ENCODE measurements at places on chromosomes 11 and 22.

- DNase-seq, result no peak
- no peaks in the 10 kb centered on the region for H3K4me1 ChIP-seq
- H3K27ac ChIP-seq, result no peak overlapping the region
Measured at GRCh38 chr22:39684702-39685281, 114.2 kb downstream of the CACNA1I start.

GRCh38 chr11:57432714-57433163, 5.8 kb upstream of the SLC43A3 start:
- no peak for DNase-seq
- no peaks in the 10 kb centered on the region for H3K27me3 ChIP-seq
- peak overlapping the region; percentile 23 for H3K27ac ChIP-seq
- peaks cover 80% of the 10 kb centered on the region for H3K4me1 ChIP-seq

GRCh38 chr11:75189911-75190310, 39.0 kb downstream of the SLCO2B1 start:
- H3K27me3 ChIP-seq, result no peaks in the 10 kb centered on the region
- H3K4me3 ChIP-seq, result no peak overlapping the region
- no peaks in the 10 kb centered on the region for H3K36me3 ChIP-seq
- no peak for DNase-seq
- H3K4me1 ChIP-seq, result peaks cover 14% of the 10 kb centered on the region
- H3K27ac ChIP-seq, result no peak overlapping the region

DNA sequence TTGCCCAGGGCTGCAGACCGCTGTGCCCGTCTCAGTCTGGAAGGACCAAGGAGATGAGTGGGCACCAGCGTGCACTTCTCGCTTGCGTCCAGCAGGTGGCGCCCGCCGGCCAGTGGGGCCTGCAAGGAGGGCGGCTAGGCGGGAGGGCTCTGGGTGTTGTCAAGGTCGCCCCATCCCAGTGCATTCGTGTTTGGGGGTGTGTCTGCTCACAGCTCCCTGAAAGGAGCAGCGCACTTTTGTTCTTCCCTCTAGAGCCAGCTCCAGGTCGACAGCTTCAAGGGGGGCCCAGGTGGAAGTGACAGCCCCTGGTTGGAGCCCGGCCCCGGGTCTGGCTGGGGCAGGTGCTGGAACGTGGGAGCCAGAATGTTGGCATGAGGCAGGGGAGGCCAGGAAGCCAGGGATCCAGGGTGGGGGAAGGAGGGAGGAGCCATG, 23.4 kb upstream of the MPPED1 start:
- peak; percentile 4 for DNase-seq
- H3K4me3 ChIP-seq, result no peak overlapping the region
- H3K27me3 ChIP-seq, result no peaks in the 10 kb centered on the region

- no peak overlapping the region for H3K27ac ChIP-seq
- H3K36me3 ChIP-seq, result no peaks in the 10 kb centered on the region
- no peak for DNase-seq
- H3K4me3 ChIP-seq, result no peak overlapping the region
- no peaks in the 10 kb centered on the region for H3K27me3 ChIP-seq
Measured at GRCh38 chr11:15705891-15706290, 591.2 kb downstream of the INSC start.

DNA sequence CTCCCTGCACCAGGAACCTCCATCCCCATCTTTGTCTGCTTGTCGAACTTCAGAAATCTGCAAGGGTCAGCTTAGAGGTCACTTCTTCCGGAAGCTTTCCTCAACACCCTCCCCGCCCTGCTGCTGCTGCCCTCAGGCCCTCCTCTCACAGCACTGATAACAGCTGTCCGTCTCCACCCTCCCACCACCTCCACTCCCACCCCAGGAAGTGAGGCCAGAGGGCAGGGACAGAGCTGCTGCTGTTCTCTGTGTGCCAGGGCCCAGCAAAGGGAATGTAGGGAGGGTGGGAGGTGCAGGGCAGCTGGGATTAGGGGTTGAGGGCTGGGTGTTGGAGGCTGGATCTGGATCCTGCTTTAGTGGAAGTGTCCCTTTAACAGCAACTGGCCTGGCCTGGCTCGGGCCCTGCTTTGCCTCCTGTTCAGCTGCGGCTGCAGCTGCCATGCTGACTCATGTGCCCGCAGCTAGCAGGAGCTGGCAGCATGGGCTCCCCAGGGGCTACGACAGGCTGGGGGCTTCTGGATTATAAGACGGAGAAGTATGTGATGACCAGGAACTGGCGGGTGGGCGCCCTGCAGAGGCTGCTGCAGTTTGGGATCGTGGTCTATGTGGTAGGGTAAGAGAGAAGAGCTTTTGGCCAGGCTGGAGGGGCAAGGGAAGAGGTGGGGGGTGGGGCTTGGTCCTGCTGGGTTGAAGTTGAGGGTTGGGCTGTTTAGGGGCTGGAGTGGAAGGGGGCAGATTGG, at the start of gene P2RX6:
P2RX6 (plus strand) TSS at position 440 of the 740 bp plus-strand sequence; CDS start at position 450, 10 bp downstream.
- DNase-seq, result no peak
- peaks cover 28% of the 10 kb centered on the region for H3K4me1 ChIP-seq
- peak within 1 kb of the TSS; percentile 88 for H3K27ac ChIP-seq
- no peaks in the 10 kb centered on the region for H3K36me3 ChIP-seq
- H3K4me3 ChIP-seq, result peak within 1 kb of the TSS; percentile 51

GRCh38 chr22:38228873-38229740, 27.3 kb downstream of the MAFF start:
- peak overlapping the region; percentile 0 for H3K4me3 ChIP-seq
- H3K27ac ChIP-seq, result peak overlapping the region; percentile 88
- DNase-seq, result no peak
- H3K27me3 ChIP-seq, result no peaks in the 10 kb centered on the region
- H3K36me3 ChIP-seq, result peaks cover 84% of the 10 kb centered on the region
- peaks cover 27% of the 10 kb centered on the region for H3K4me1 ChIP-seq

GRCh38 chr11:58525037-58525614, 17.2 kb upstream of the OR5B21 start:
- DNase-seq, result no peak
- no peak overlapping the region for H3K27ac ChIP-seq
- H3K4me3 ChIP-seq, result no peak overlapping the region
- H3K36me3 ChIP-seq, result no peaks in the 10 kb centered on the region
- H3K27me3 ChIP-seq, result no peaks in the 10 kb centered on the region
- H3K4me1 ChIP-seq, result no peaks in the 10 kb centered on the region

DNA sequence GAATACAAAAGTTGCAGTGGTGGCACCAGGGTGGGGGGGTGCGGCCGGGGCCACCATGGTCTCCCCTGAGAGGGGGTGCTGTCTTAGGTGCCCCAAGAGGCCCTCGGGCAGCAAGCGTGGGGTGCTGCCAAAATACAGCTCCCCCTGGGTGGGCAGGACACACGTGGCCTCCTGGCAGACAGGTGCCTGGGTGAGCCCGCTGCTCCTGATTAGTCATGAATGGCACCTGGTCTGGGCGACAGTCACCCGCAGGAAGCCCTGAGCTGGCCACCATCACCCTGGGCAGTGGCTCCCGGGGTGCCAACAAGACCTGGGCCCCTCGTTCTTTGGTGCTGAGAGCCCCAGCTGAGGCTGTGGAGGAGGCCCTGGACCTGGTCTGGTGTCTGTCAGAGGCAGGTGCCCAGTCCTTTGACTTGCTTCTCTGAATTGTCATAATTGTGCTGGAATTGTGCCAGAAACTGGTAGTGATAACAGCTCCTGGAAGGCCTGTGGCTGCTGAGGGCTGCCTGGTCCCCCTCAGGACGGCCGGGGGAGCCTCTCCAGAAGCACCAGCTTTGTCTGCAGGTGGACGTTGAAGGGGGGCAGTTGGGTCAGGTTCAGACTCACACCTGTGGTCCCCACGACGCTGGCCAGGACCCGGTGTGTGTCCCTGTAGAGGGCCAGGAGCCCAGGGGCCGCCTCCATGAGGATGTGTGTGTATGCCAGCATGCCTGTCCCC, 14.8 kb downstream of the ALG12 start:
- no peaks in the 10 kb centered on the region for H3K4me1 ChIP-seq
- no peaks in the 10 kb centered on the region for H3K27me3 ChIP-seq
- DNase-seq, result no peak
- H3K4me3 ChIP-seq, result no peak overlapping the region
- H3K36me3 ChIP-seq, result peaks cover 15% of the 10 kb centered on the region

- no peak overlapping the region for H3K27ac ChIP-seq
- DNase-seq, result no peak
- H3K36me3 ChIP-seq, result no peaks in the 10 kb centered on the region
- peaks cover 19% of the 10 kb centered on the region for H3K4me1 ChIP-seq
Measured at GRCh38 chr11:95284057-95285052, 53.4 kb upstream of the SESN3 start.

DNA sequence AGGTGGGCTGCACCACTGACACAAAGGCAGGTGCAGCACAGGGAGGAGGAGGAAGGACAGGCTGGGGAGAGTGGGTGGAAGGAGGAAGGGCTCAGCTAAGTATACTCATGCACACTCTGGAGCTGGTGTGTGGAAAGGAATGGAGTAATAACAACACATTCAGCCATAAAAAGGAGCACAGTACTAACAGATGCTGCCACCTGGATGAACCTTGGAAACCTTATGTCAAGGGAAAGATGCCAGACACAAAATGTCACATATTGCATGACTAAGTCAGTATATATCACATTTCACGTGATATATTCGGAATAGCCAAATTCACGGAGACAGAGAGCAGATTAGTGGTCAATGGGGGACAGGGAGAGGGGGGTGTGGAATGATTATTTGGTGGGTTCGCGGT, 389.6 kb upstream of the SYN3 start:
- H3K4me1 ChIP-seq, result no peaks in the 10 kb centered on the region
- DNase-seq, result no peak
- no peak overlapping the region for H3K4me3 ChIP-seq

DNA sequence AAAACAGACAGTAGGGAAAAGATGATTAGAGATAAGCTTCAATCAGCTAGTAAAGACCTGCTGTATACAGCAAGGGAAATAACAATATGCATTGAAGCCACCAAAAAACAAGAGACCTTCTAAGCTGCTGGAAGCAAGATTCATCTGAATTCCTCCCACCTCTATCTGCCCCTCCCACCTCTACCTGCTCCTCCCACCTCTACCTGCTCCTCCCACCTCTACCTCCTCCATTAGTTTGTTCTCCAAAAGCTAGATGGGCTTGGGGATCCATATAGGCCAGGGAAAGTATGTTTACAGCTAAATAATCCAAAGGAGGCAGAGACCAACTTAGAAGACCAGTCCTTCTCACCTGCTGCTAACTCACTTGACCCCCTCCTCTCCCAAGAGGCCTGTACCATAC, 33.2 kb downstream of the PAK1 start:
- H3K27me3 ChIP-seq, result no peaks in the 10 kb centered on the region
- no peak overlapping the region for H3K27ac ChIP-seq
- no peaks in the 10 kb centered on the region for H3K36me3 ChIP-seq
- no peak overlapping the region for H3K4me3 ChIP-seq
- no peaks in the 10 kb centered on the region for H3K4me1 ChIP-seq

- H3K27me3 ChIP-seq, result no peaks in the 10 kb centered on the region
- no peak overlapping the region for H3K4me3 ChIP-seq
- no peaks in the 10 kb centered on the region for H3K36me3 ChIP-seq
- H3K27ac ChIP-seq, result peak overlapping the region; percentile 38
- DNase-seq, result no peak
- peaks cover 40% of the 10 kb centered on the region for H3K4me1 ChIP-seq
Measured at GRCh38 chr11:96259134-96259830, 83.7 kb downstream of the MAML2 start.

DNA sequence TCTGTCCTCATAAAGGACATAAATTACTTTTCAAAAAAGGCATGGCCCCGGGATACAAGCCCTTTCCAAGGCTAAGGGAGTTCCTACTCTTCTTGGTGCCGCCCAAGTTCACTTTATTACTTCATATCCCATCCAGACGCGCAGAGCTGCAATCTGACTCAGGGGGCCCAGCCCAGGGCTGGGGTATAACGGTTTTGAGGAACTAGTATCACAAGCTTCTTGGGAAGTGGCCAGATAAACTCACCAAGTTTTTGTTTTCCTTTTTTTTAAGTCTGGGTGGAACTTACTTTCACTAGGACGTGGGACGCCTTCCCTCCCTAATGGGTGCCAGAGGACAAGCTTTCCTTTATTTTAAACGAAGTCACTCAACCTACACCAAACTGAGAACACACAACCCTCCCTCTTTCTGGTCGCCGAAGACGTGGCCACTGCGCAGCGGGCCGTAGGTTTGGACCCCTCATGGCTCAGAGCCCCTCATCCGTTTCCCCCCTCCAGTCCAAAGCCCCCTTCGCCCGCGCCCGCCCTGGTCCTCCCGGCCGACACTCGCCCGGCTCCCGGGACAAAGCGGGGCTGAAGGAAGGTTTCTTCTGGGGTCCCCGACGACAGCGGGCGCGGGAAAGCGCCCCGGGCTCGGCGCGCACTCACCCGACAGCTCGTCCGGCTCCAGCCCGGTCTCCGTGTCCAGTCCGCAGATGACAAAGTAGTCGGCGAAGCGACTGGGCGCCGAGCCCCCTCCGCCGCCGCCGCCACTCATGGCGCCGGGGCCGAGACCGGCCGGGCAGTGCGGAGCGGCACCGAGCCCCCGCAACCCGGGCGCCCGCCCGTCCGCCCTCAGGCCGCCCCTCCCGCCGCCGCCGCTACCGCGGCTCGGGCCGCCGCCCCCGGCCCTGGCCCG, 587 bp downstream of the DENND5A start:
- H3K27ac ChIP-seq, result peak overlapping the region; percentile 89
- DNase-seq, result peak; percentile 7
- H3K4me1 ChIP-seq, result peaks cover 49% of the 10 kb centered on the region
- H3K36me3 ChIP-seq, result no peaks in the 10 kb centered on the region

DNA sequence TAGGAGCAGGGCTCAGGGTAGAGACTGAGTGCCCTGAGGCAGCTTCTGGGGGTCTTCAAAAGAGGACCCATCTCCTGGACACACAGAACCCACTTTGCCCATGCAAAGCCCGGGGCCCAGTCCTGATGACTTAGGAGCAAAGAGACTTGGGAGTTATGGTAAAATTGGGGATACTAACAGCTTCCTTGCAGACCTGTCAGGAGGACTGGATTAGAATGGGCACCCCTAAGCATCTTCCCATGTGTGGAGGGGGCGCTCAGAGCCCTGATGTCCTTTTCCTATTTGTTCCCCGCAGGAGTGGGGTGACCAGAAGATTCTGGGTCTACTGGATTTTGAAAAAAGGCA, 100.0 kb downstream of the WNT7B start:
- DNase-seq, result no peak
- no peak overlapping the region for H3K27ac ChIP-seq
- H3K36me3 ChIP-seq, result no peaks in the 10 kb centered on the region

DNA sequence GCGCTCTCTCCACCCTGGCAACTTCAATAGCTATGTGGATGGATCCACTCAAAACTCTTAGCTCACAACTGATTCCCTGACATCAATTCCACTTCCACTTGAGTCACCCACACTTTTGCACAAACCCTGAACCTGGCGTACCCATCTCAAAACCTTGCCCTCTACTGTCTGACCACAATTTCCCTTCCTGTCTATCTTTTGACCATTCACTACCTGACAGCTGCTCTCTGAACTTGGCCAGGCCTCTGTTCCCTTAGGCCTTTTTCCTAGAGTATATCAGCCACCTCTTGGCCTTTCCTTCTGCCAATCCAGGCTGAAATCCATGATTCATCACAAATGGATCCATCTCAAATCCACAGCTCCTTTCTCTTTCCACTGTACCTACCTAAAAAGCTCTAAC, 106.0 kb downstream of the RPL27A start:
- H3K4me3 ChIP-seq, result no peak overlapping the region
- H3K4me1 ChIP-seq, result peaks cover 64% of the 10 kb centered on the region
- no peak for DNase-seq
- no peaks in the 10 kb centered on the region for H3K27me3 ChIP-seq
- no peaks in the 10 kb centered on the region for H3K36me3 ChIP-seq
